ENCODE measurements at places on chromosomes 5 and 9.

GRCh38 chr5:107616213-107616612 lies 54.5 kb downstream of the EFNA5 start:
- DNase-seq = no peak

- no peak for DNase-seq
These were observed 4.2 kb downstream of the USP20 start for GRCh38 chr9:129839324-129840023.

DNA sequence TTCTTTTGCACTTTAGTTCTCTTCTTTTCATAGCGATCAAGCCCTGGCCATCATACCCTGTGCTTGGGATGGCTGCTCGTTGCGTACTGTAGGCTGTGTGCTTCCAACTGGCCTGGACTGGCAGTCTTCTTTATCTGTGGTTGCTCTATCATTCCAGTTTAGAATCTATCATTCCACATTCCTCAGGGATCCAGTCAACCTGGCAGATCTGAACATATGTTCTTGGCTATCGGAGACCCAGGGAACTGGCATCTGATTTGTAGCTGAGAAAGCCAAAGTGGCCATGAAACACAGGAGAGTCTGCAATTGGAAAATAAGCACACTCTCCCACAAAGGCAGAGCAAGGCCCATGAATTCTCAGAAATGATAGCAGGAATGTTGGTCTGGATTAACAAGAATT lies 22.6 kb upstream of the SLC46A2 start:
- no peak for DNase-seq

DNA sequence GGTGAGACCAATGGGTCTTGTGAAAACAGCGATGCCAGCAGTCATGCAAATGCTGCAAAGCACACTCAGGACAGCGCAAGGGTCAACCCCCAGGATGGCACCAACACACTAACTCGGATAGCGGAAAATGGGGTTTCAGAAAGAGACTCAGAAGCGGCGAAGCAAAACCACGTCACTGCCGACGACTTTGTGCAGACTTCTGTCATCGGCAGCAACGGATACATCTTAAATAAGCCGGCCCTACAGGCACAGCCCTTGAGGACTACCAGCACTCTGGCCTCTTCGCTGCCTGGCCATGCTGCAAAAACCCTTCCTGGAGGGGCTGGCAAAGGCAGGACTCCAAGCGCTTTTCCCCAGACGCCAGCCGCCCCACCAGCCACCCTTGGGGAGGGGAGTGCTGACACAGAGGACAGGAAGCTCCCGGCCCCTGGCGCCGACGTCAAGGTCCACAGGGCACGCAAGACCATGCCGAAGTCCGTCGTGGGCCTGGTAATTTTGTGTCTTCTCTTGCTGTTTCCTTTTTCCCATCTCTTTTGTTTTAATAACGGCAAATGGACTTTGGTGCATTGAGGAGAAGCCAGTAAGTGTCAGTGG lies 98.0 kb downstream of the EHMT1 start:
- no peak for DNase-seq

DNA sequence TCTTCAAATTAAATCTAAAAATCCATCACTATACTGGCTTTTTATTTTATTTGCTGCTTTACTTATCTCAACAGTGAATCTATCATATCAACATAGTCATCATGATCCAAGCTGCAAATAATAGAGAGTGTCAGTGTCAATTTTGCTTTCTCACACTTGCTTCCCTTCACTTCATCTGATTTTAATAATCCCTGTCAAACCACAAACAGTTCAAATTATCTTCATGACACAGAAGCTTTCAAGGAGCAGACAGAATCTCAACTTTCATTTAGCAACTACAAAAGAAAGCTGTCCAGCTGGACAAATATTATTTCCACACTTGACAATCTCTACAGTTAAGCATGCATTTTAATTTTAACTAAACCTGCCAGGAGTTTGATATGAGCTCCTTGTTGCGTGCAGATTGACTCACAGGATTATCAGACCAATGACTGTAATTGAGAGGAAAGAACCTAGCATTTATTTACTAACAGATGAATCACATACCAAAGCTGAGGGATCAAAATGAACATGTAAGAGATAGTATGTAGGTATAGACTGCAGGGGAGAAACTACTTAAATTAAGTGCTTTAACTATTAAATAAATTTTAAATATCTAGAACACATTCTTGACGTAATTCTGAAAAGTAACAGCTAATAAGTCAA lies 56.0 kb downstream of the KIAA0825 start:
- DNase-seq = no peak

DNA sequence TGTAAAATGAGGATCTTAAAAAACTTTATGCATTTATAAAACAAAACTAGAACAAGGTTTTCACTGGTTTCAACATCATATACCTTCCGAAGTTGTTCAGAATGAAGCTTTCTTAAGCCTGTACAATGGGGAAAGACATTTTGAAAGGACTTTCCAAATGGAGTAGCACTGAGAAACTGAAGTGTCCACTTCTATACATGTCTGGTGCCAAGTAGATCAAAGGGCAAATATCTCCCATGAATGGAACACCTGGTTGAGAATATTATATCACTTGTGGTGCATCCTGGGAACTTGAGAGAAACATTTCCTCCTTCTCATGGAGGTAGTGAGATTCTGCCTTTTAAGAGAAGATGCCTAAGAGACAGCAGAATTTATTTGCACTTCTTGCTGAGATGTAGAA lies 182.1 kb upstream of the ACTBL2 start:
- DNase-seq = no peak

DNA sequence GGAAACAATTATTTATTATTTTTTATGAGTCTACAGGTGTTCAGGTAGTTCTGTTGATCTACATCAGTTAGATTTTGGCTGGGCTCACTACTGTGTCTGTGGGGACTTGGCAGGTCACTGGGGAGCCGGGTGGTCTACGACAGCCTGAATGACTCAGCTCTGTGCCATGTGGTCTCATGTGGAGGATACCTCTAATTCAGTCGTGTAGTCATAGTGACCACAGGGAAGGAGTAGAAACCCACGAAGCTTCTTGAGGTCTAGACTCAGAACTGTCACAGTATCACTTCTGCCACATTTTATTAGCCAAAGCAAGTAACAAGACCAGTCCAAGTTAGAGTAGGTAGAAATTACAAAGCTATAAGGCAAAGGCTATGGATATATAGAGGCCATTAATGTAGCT lies 64.7 kb upstream of the GRAMD2B start:
- DNase-seq = no peak

GRCh38 chr9:5264219-5264595 lies 33.0 kb downstream of the INSL4 start:
- no peak for DNase-seq

DNA sequence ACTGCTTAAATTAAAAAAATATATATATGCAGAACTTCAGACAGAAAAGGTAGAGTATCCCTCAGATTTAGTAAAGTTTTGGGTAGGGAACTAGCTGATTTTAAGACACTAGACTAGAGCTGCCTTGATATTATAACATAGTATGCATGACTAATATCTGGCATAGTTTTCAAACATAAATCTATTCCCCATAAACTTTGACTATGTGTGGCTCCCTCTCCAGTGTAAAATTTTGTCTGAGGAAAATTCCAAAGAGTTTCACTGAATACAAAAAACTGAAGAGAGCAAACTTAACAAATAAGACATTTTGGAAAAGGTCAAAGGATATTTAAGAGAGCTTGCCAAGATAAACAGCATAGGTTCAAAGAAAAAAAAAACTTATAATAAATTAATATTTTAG lies 66.2 kb upstream of the ZNF462 start:
- no peak for DNase-seq

GRCh38 chr9:94480205-94480604 lies 74.7 kb upstream of the PCAT7 start:
- no peak for DNase-seq

- DNase-seq = no peak
These were observed 88.2 kb upstream of the ANKRD55 start for GRCh38 chr5:56321236-56321881.

- DNase-seq = no peak
These were observed 1034.8 kb downstream of the CDH12 start for GRCh38 chr5:21818370-21818720.

GRCh38 chr5:176597417-176598389 lies 12.3 kb downstream of the GPRIN1 start:
- no peak for DNase-seq

DNA sequence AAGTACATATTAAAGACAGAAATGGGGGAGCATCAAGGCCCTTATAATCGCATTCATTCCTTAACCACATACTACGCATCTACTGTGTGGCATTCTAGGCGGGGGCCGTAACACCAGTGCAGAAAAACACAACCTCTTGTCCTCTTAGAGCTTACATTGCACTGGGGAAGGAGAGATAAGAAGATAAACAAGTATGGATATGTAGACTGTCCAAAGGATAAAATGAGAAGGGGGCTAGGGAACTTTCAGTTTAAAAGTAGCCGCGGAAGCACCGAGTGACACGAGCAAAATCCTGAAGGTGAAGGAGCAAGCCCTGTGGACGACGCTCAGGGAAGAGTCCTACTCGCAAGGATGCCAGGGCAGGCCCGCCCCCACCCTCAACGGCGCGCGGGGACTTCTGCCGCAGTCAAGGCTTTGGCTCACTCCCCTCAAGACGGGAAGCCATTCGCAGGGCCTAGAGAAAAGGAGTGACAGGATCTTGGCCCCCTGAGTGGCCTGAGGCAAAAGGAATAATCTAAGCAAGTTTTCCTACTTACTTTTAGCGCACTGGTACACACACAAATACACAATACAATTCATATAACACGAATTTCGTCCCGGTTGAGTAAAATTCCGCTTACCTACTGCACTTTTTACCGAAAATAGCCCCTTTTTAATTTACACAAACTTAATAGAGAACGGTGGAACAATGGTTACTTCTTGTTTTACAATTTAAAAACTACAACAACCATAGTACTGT lies 1.3 kb upstream of the NIPBL start:
- DNase-seq = no peak

DNA sequence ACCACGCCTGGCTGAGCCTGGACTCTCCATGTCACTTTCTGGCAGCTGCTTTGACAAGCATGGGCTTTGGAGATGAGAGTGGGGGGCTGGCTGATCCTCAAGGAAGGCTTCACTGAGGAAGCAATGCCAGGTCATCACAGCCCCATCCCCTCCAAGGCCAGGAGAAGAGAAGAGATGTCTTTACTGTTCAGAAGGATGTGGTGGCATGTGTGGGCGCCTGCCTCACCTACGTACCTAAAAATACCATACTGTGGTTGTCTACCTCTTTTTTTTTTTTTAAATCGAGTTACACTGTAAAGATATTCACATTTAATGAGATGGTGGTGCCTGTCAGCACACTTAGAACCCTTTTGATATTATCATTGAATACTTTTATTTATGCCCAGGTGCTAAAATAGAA lies 26.4 kb upstream of the CTNNA1 start:
- no peak for DNase-seq

DNA sequence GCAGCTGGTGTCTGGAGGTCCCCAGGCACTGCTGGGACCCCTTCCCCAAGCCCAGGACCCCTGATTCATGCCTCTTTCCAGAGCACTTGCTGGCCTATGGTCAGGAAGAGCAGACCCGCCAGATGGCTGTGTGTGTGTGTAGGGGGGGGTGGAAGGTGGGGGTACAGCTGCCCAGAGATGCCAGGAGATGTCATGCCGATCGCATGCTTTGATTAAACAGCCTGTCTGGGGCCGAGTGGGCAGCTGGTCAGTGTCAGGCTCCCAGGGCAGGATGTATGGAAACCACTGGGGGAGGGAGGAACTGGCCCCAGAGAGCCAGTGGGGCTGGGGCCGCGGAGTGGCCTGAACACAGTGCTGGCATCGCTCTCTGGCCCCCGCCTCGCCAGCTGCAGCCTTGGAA lies 23.7 kb downstream of the RXRA start:
- DNase-seq = no peak

DNA sequence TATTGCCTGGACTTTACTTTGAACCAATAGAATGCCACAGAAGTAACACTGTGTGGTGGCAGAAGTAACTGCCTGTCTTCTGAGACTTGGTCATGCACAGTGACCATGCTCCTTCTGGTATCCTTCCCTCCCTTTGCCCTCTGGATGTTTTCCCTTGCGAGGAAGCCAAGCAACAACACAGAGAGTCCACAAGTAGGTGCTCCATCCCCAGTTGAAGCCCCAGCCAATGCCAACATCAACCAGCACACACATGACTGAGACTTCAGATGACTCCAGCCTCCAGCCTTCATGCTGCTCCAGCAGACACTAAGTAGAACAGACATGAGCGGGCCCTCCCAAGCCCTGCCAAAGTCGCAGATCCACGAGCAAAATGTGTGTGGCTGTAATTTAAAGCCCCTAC lies 129.6 kb downstream of the EPB41L4A start:
- DNase-seq = no peak

GRCh38 chr5:126647071-126647470 lies 46.3 kb downstream of the PHAX start:
- DNase-seq = no peak

- DNase-seq = no peak
These were observed 37.3 kb upstream of the UBE2D2 start for GRCh38 chr5:139523635-139524445.

DNA sequence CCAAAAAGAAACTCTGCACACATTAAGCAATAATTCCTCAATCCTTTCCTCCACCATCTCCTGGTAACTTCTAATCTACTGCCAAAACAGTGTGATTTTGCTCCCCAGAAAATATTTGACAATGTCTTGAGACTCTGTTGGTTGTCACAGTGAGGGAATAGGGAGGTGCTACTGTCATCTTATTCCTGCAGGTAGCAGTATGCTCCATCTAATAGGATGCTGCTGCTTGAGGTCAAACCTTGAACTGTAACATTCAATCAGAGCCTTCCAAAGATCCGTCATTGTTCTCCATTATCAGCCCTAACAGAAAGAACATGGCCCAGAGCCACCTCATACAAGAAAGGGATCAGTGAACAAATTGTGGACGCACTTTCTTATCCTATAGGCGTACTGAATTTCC lies 514.7 kb upstream of the GRIN3A start:
- no peak for DNase-seq

DNA sequence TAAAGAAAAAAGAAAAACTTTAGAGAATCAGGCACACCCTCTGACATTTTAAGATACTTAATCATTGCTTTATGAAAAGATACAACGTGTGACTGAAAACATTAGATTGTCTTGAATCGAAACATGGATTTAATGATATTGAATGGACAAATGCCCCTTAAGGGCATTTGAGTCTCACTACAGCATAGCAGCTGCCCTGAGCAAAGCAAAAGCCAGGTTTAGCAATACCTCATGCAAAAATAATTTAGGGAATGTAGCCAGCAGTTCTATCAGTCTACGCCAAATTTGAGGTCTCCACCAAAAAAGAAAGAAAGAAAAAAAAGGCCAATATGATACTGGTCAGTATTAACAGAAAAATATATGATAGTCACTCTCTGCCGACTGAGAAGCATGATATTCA lies 56.6 kb upstream of the LMNB1 start:
- DNase-seq = no peak

DNA sequence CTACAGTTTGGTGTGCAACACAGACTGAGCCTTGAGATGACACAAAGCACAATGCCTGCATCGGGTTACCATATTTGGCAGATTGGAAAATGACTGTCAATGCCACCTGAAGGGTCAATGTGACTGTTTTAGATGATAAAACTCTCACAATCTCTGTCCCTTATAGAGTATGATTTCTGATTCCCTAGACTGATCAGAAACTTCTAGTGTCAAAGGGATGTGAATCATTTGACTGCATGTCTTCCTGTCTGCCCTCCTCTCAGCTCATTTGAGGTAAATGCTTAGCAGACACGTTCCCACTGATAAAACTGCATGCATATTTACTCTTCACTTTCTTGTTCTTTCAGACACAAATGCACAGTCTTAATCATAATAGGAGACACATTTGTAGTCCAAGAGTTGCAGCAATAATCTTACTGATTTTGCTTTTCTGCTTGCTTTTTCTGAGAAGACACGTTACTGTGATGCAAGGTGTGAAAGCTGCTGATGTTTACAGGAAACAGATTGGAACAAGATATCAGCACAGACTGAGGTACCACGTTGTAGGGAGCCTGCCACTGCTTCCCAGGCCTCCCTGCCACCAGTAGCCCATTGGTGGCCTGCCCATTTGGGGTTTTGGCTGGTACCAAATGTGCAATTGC lies 77.8 kb downstream of the GCNT4 start:
- no peak for DNase-seq

Data from GM04504 (cell line).